ENCODE measurements at places on chromosomes 4 and X.

DNA sequence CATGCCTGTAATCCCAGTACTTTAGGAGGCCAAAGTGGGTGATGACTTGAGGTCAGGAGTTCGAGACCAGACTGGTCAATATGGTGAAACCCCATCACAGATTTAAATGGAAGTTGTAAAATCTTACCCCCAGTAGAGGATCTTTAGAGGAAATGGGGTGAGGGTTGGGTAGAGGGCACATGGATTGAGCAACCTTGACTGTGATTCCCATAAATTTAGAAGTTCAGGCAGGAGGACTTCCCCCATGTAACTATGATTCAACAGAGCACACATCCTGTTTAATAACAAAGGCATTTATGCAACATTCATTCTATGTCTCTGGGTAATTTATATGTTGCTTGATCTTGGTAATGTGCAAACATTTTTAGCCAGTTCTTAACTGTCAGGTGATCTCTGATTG, 143.1 kb downstream of the RBM47 start:
- no peak for DNase-seq

- DNase-seq, result no peak
These were observed 99.0 kb downstream of the FIP1L1 start for GRCh38 chr4:53476232-53477037.

DNA sequence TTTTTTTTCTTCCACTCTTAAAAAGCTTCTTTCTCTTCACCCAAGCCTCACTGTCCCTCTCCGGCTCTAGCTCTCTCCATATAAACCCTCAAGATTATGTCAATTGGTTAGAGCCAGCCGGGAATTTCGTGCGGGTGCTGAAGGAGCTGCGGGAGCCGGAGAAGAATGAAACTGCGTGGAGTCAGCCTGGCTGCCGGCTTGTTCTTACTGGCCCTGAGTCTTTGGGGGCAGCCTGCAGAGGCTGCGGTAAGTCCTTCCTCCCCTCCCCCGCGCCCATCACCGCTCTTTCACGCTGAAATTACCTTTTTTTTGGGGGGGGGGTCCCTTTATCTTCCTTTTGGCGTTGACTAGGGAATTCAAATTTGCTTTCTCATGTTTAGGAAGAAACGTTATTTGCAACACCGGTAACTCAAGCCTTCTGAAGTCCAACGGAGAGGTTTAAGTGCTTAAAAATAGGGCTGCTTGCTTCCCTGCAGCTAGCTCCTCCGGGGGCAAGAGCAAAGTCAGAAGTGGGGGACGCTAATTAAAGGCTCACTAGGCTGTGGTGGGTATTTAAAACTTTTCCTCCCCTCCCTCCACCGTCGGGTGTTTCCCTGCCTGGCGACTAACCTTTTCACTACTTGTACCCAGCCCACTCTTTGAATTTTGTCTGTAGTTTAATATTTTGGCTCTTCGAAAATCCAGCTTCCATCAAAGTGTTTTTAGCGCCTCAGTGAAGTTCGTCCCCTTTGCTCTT, 491 bp downstream of the COL4A5 start:
- no peak for DNase-seq

DNA sequence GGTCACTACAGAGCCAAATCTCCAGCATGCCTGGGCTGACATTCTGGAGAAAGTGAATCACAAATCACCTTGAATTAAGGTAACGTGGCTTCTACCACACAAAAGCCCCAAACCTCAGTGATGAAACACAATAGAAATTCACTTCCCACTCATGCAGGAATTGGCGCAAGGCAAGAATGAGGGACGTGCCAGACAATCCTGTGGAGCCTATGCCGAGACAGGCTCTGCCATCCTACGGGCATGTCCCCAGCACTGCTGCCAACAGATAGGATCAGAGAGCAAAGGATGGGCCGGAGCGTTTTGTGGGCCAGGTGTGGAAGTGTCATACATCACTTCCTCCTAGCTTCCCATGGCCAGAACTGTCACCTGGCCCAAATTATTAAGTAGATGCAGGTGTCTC, 118.0 kb downstream of the IRF2 start:
- no peak for DNase-seq

- DNase-seq, result no peak
These were observed 954.1 kb upstream of the INTU start for GRCh38 chr4:126678618-126679017.

- no peak for DNase-seq
These were observed 324.1 kb upstream of the EMCN start for GRCh38 chr4:100841911-100842310.

DNA sequence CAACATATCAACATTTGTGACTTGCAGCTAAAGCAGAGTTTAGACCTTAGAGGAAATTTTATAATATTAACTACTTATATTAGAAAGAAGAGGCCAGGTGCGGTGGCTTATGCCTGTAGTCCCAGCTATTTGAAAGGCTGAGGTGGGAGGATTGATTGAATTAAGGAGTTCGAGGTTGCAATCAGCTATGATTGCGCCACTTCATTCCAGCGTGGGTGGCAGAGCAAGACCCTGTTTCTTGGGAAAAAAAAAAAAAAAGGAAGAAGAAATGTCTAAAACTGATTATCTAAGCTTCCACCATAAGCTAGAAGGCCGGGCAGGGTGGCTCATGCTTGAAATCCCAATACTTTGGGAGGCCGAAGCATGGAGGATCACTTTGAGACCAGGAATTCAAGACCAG, 42.0 kb upstream of the USP9X start:
- DNase-seq, result no peak

DNA sequence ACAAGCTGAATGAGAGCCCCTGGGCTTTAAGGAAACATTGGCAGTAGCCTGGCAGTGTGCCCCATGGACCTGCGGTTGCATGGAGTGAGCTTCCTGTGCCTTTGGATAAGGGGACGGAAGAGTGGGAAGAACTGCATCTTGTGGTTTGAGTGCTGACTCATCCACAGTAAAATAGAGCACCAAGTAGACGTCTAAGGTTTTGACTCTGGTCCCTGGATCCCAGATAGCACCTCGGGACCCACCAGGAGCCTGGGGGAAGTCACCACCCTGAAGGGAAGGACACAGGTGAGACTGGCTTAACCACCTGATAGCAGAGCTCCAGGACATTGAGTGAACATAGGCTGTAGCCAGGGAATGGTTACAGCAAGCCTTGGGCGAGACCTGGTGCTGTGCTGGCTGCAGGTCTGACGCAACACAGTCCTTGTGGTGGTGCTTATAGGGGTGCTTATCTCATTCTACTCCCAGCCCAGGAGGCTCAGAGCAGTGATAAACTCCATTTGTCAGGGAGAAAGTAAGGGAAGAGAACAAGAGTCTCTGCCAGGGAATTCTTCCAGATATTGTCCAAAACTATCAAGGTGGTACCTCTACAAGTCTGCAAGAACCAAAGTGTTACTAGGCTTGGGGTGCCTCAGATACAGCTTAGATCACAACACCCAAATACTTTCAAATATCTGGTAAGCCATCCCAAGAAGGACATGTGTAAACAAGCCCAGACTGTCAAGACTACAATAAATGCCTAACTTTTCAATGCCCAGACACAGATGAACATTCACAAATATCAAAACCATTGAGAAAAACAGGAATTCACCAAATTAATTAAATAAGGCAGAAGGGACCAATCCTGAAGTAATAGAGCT, 123.6 kb upstream of the TET2 start:
- no peak for DNase-seq

DNA sequence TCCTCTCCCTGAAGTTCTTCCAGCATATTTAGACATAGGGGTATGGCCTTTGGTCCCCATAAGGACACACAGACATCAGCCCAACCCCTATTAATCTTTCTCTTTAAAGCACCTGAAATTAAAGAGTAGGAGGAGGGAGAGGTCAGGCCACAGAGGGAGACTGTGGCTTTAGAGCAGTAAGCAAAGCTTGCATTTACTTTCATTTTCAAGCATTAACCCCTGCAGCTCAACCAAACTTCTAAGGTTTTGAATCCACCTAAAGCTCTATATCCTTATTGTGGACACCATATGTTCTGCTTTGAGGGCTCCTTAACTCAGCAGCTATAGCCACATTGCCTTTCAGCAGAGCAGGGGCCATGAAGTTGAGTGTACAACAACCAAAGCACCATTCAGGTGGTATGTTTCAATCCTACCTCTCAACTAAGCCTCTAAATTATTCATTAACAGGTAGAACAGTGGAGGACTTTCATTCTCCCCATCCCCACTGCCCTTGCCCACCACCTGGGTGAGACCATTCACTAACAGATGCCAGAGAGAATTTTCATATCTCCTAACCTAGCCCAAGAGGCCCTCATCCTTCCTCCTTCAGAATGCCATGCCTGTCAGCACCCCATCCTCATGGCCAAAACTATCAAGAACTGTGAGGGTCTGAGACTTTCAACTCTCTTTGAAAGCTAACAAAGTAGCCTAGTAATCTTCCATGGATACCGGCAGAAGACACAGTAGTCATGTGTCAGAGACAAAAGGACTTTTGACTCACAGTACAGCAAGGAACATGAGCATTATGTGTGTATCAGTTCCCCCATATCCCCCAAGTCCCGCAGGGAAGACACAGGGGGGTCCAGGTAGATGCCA, 20.8 kb downstream of the LIN54 start:
- no peak for DNase-seq

DNA sequence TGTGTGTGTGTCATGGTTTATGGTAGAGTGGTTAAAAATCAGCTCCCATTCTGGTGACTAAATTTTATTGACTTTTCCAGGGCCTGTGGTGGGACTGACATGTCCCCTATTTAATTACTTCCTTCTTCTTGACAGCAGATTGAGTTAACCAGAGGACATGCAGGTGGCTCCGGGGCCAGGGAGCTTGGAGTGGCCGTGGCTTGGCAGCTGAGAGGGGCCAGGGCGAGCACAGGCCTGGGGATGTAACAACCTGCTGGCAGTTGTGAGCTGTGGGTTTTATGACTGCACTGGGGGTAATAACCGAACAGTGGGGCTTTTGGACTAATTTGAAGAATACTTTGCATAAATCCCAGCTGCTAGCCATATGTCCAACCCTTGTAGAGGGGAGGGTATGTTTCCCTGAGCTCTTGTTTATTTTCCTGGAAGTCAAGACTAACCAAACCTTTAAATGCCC, 186.0 kb downstream of the MID1IP1 start:
- DNase-seq, result no peak

- no peak for DNase-seq
These were observed 11.5 kb upstream of the NKX1-1 start for GRCh38 chr4:1417522-1418390.

GRCh38 chr4:55546506-55546755, 278 bp downstream of the CLOCK start:
- no peak for DNase-seq

DNA sequence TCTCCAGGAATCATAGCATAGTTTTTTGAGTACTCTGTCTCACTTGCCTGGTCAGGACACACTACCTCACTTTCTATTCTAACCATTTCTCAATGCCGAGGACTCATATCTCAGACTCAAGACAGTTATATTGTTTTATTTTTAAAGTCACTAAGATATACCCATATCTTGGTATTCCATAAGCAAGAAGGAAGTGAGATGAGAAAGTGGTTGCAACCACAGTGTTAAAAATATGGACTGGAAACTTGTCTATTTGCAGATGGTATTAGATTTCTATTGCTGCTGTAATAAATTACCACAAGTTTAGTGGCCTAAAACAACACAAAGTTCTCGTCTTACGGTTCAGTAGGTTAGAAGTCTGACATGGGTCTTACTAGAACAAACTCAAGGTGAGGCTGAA, 344.8 kb upstream of the MAGEB2 start:
- no peak for DNase-seq

GRCh38 chr4:14308229-14308651, 680.7 kb upstream of the BOD1L1 start:
- DNase-seq, result no peak

DNA sequence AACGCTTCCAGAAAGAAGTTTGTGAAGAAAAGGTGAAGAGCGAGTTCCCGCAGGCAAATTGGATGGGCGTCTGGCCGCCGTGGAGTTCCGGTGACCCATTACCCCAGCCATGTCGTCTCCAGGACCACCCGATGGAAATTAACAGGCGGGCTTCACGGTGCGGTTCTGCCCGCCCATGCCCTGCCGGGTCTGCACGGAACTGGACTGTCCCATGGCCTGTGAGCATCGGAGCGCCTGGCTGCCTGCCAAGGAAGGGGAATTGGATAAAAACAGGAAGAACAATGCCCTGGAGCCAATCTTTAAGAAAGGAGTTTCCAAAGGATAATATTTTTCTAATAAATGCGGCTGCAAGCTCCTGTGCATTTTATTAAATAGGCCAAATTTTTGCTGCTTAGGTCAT, 319.8 kb upstream of the SLC7A11 start:
- no peak for DNase-seq

DNA sequence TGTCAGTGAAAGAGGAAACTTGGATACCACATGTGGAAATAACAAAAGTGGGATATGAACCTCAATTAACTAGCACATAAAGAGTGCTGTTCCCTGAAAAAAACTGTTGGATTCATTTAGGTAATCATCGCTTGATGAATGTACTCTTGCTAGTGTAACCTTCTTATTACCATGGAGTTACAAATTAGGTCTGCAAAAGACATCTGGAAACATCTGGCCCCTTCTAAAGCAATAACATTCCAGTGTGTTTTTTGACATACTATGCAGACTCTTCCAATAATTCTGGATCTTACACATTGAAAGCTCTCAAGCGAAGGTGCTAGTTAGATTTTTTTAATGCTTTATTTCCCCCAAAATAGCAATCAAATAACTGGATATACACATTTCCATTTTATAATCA, 134.6 kb downstream of the ATP10D start:
- DNase-seq, result no peak

DNA sequence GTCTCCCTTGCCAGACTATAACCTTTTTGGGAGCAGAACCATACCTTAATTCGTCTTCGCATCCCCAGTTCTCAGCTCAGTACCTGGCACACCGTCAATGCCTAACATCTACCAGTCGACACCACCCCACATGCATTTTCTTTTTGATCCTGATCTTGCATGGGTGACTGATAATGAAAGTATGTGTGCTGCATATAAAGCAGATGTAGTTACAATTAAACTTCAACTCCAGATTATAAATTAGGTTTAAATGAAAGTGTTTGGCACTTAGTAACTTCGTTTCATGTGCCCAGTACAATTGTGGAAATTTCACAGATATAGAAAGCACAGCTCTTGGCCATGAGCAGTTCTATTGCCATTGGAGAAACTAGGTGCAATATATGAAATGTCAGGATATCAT, 8.8 kb upstream of the NKX6-1 start:
- no peak for DNase-seq

DNA sequence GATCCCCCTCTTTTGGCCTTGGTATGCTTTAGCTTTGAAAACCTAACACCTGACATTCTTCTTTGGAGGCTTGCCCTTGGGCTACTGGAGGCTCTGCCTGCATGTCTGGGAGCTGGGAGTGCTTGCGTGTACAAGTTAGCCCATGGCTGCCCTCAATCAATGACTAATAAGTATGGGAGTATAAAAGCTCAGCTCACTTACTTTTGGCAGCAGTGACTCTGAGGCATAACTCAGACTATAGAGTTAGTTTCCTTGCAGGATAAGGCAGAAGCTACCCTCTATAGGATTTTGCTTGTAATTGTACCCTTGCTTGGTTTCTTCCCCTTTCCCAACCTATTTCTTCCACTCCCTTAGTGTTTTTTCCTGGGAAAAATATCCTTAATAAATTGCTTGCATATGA, 247.9 kb downstream of the PPP1R2C start:
- no peak for DNase-seq

DNA sequence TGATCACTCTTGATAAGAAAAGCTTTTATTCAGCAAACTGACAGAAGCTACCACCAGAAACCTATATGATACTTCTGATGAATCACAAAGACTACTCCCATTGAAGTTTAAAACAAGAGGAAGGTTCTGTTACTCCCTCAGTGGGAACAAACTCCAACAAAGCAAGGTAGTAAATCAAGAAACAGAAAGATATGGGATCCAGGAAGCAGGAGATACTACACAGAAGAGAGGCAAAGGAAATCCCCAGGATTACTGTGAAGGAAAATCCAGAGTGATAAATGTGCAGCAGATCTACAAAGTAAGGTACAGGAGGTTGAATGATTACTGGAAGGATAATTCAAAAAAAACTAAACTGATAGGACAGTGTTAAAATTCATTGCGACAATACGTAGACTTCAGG, 222.4 kb downstream of the HHIP start:
- no peak for DNase-seq

Measured in stimulated activated CD4-positive, alpha-beta T cell treated with anti-CD3 and anti-CD28 coated beads, Interleukin-2, amount 100 ng/mL, for 24 hours (primary cell).